Pancreas (tissue), 10 donors: ENCODE measurements at places on chromosomes 5 and 9. TPM values are rescaled to one million over a fixed set of nuclear protein-coding genes. Genes with fewer than 3 reads are reported as not detected.

GRCh38 chr9:7974335-7974960 is 174.9 kb upstream of the DMAC1 start:
- DNase-seq: no peak

- no peak for DNase-seq
Measured at GRCh38 chr9:130497139-130497538, 52.4 kb downstream of the ASS1 start.

DNA sequence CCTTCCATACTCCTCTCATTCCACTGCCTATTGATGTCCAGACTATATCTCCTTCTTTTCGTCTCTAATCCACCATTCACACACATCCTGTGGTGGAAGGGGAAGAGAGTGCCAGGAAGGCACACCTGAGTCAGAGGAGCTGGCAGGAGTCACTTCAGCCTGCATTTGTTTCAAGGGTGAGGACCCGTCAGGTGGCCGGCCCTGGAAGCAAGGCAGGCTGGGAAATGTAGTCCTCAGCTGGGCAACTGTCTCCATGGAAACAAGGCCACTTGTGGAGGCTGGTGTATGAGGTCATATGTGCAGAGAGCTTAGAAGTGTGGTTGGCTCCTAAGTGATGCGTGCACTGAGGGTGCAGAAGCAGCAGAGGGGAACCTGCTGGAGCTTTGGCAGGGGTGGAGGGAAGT is 278.4 kb downstream of the NSG2 start:
- DNase-seq: no peak

GRCh38 chr9:92247981-92248380 is 45.5 kb downstream of the IARS1 start:
- DNase-seq: no peak

DNA sequence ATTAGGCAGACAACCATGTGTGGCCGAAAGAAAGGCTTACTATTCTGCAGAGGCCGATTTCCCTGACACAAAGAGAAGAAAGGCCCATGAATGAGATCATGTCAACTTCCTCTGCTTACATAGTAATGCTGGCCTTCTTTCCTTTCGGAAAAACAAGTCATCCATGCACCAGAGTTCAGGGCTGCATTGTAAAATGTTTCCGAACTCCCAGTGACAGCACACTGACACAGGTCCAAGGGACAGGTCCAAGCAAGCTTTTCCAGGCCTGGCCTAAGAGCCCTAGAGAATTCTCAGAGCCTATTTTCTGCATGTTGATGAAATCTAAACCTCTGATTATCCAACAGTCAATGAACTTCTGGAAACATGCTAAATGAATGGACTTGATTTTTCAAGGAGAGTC is 140.9 kb downstream of the ZNF608 start:
- no peak for DNase-seq

- no peak for DNase-seq
Measured at GRCh38 chr5:159582756-159583541, 252.7 kb upstream of the IL12B start.

The IFNA13 gene
- not detected for polyA plus RNA-seq

The CDK9 gene
- 119 TPM for polyA plus RNA-seq
